CD8-positive, alpha-beta memory T cell (primary cell): ENCODE measurements at places on chromosomes 2 and 18. TPM values are rescaled to one million over a fixed set of nuclear protein-coding genes. Genes with fewer than 3 reads are reported as not detected.

DNA sequence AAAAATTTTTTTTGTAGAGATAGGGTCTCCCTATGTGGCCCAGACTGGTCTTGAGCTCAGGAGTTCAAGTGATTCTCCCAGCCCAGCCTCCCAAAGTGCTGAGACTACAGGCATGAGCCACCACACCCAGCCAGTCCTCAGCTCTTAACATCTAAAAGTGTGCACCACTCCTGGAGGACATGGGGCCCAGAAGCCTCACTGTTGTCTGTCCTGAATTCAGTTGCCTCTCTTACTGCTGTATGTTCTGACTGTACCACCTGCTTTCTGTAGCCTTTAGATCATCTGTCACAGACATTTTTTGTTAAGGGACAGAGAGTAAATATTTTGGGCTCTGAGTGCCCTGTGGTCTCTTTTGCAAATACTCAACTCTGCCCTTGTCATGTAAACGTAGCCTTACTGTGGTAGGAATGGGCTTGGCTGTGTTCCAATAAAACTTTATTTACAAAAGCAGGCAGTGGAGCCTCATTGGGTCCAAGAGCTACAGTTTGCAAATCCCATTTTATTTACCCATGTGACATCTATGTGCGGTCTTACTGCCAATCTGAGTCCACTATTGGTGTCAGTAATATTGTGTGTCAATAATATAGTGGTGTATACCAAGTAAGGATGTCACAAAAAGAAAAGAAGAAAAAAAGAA lies 38.1 kb downstream of the TMEM37 start:
- no peak overlapping the region for H3K27ac ChIP-seq
- no peaks in the 10 kb centered on the region for H3K36me3 ChIP-seq
- H3K4me3 ChIP-seq, result no peak overlapping the region
- H3K27me3 ChIP-seq, result no peaks in the 10 kb centered on the region

Gene CXCR1
- not detected for total RNA-seq

Gene RBM43
- total RNA-seq, result 2.8 TPM

- no peak overlapping the region for H3K27ac ChIP-seq
- no peak overlapping the region for H3K4me3 ChIP-seq
- DNase-seq, result no peak
- H3K27me3 ChIP-seq, result no peaks in the 10 kb centered on the region
- peaks cover 12% of the 10 kb centered on the region for H3K4me1 ChIP-seq
Measured at GRCh38 chr18:13306583-13306982, 88.0 kb downstream of the LDLRAD4 start.

GRCh38 chr2:46337208-46337994 lies 40.2 kb downstream of the EPAS1 start:
- no peaks in the 10 kb centered on the region for H3K4me1 ChIP-seq
- no peaks in the 10 kb centered on the region for H3K27me3 ChIP-seq
- H3K36me3 ChIP-seq, result no peaks in the 10 kb centered on the region
- no peak overlapping the region for H3K27ac ChIP-seq

GRCh38 chr2:20630967-20631366 lies 19.9 kb downstream of the HS1BP3 start:
- H3K27me3 ChIP-seq, result no peaks in the 10 kb centered on the region
- no peak overlapping the region for H3K27ac ChIP-seq
- no peak for DNase-seq
- no peak overlapping the region for H3K4me3 ChIP-seq
- no peaks in the 10 kb centered on the region for H3K4me1 ChIP-seq
- no peaks in the 10 kb centered on the region for H3K36me3 ChIP-seq

GRCh38 chr2:173496746-173497145 lies 142.1 kb downstream of the CDCA7 start:
- H3K36me3 ChIP-seq, result no peaks in the 10 kb centered on the region
- no peak overlapping the region for H3K27ac ChIP-seq
- no peaks in the 10 kb centered on the region for H3K27me3 ChIP-seq
- no peak overlapping the region for H3K4me3 ChIP-seq
- no peaks in the 10 kb centered on the region for H3K4me1 ChIP-seq

Gene PSMA8
- 1.7 TPM for total RNA-seq

GRCh38 chr2:71120195-71120594 lies 9.8 kb downstream of the MCEE start:
- H3K36me3 ChIP-seq, result peaks cover 11% of the 10 kb centered on the region
- no peak for DNase-seq
- H3K4me1 ChIP-seq, result no peaks in the 10 kb centered on the region
- H3K4me3 ChIP-seq, result no peak overlapping the region

Gene ABCB11
- total RNA-seq, result not detected

DNA sequence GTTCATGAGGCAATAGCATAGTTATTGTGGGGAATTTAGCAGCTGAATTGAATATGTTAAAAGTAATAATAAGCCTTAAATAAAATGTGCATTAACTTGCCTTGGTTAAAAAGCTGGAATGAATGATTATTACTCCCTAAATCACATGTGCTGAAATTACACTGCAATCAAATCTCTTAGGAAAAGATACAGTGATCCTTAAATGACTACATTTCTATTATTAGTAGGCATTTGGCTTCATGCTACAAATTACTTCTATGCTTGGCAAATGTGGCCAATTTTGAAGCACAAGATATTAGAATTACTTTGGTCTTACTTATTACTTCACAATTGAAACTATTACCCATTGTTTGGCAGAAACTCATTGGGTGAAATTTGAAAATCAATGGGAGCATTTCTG lies 5.4 kb downstream of the RND3 start:
- no peak overlapping the region for H3K4me3 ChIP-seq
- H3K27me3 ChIP-seq, result peaks cover 4% of the 10 kb centered on the region
- H3K4me1 ChIP-seq, result no peaks in the 10 kb centered on the region
- H3K27ac ChIP-seq, result no peak overlapping the region

Gene EPG5
- 17.7 TPM for total RNA-seq

DNA sequence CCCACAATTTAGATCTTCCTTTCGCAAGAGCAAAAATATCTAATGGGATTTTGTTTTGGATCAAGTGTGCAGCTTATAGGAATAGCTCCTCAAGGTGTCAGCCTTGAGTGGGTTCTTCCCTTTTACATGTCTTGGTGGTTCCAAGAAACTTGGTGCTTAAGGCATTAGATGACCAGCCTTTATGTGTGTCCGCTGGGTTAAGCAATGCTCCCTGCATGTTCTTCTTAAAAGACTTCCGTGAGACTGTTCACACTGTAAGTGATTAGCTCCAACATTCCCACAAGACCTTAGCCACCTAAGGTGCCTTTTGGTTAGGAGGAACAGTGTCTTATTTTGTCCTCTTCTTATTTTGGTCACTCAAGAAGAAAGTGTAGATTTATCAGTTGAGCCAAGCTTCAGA lies 44.3 kb upstream of the GPR39 start:
- H3K27ac ChIP-seq, result no peak overlapping the region
- H3K4me1 ChIP-seq, result no peaks in the 10 kb centered on the region
- no peaks in the 10 kb centered on the region for H3K36me3 ChIP-seq
- no peak overlapping the region for H3K4me3 ChIP-seq

DNA sequence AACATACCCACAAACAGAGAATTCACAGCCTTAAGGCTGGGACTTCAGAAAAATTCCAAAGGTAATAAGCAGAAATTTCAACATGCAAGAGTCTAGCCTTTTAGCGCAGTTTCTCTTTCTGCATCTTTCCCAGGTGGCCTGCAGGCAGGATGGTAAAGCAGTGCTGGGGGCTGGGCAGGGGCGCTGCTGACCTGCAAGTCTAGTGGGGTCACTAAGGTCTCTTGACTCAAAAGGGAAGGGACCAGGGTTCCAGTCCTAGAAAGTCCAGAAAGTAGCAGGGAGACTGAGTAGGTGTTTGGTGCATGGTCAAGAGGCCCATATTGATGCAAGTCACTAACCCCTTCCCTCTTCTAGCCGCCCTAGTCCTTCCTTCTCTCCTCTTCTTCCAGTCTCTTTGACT lies 169.2 kb downstream of the TGIF1 start:
- H3K27me3 ChIP-seq, result no peaks in the 10 kb centered on the region
- DNase-seq, result no peak
- peaks cover 2% of the 10 kb centered on the region for H3K4me1 ChIP-seq
- H3K27ac ChIP-seq, result no peak overlapping the region
- H3K36me3 ChIP-seq, result no peaks in the 10 kb centered on the region
- no peak overlapping the region for H3K4me3 ChIP-seq

GRCh38 chr2:64203858-64204632 lies 59.8 kb upstream of the PELI1 start:
- DNase-seq, result no peak
- no peaks in the 10 kb centered on the region for H3K36me3 ChIP-seq
- H3K4me3 ChIP-seq, result peak overlapping the region; percentile 53
- H3K27me3 ChIP-seq, result no peaks in the 10 kb centered on the region

GRCh38 chr2:142980246-142981068 lies 103.0 kb downstream of the KYNU start:
- no peak for DNase-seq
- no peaks in the 10 kb centered on the region for H3K27me3 ChIP-seq
- no peak overlapping the region for H3K4me3 ChIP-seq
- no peak overlapping the region for H3K27ac ChIP-seq
- H3K36me3 ChIP-seq, result no peaks in the 10 kb centered on the region

DNA sequence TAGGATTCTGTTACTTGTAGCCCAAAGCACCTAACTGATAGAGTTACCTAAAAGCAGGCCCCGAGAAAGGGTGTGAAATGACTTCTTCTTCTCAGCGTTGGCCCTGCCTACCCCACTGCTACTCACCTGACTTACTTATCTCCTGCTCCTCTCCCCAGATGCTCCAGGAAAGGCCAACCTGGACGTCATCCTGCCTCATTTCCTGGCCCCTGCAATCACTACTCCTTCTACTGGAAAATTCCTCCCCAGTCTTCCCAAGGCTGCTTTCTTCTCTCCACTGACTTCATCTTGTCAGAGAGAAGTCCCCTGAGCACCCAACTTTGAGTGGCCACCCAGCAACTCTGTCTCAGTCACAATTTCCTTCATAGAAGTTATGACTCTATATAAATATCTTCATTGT lies 63.4 kb upstream of the KLF7 start:
- H3K4me3 ChIP-seq, result no peak overlapping the region
- no peak overlapping the region for H3K27ac ChIP-seq
- H3K36me3 ChIP-seq, result no peaks in the 10 kb centered on the region
- peaks cover 7% of the 10 kb centered on the region for H3K4me1 ChIP-seq
- DNase-seq, result no peak
- H3K27me3 ChIP-seq, result no peaks in the 10 kb centered on the region

GRCh38 chr2:206802654-206803514 lies 37.5 kb downstream of the FASTKD2 start:
- no peak for DNase-seq
- H3K4me1 ChIP-seq, result peaks cover 7% of the 10 kb centered on the region
- no peaks in the 10 kb centered on the region for H3K36me3 ChIP-seq
- H3K4me3 ChIP-seq, result no peak overlapping the region

Gene ADD2
- 0.74 TPM for total RNA-seq

GRCh38 chr2:206316141-206316540 lies 41.7 kb downstream of the ZDBF2 start:
- H3K4me1 ChIP-seq, result no peaks in the 10 kb centered on the region
- no peak overlapping the region for H3K4me3 ChIP-seq
- no peaks in the 10 kb centered on the region for H3K36me3 ChIP-seq
- DNase-seq, result no peak
- H3K27ac ChIP-seq, result no peak overlapping the region
- no peaks in the 10 kb centered on the region for H3K27me3 ChIP-seq

DNA sequence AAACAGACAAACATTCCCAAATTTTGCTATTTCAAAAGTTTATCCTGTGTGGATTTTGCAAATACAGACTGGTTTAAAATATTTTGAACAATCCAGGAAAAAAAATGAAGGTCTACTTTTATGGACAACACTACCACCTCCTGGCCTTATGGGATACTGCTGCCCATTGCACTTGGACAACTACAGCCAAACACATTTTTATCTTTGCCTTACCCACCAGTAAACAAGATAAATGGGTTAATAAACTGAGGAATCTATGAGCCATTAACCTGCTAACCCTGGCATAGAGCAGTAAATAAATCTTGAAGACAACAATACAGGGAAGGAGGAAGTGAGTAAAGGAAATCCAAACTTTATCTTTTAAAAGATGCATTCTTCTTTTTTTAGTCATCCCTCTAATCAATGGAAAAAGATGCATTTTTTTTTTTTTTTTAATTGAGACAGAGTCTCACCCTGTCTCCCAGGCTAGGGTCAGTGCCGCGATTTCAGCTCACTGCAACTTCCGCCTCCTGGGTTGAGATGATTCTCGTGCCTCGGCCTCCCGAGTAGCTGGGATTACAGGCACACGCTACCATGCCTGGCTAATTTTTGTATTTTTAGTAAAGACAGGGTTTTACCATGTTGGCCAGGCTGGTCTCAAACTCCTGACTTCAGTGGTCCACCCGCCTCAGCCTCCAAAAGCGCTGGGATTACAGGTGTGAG lies 2.1 kb upstream of the SPIRE1 start:
- H3K36me3 ChIP-seq, result no peaks in the 10 kb centered on the region

DNA sequence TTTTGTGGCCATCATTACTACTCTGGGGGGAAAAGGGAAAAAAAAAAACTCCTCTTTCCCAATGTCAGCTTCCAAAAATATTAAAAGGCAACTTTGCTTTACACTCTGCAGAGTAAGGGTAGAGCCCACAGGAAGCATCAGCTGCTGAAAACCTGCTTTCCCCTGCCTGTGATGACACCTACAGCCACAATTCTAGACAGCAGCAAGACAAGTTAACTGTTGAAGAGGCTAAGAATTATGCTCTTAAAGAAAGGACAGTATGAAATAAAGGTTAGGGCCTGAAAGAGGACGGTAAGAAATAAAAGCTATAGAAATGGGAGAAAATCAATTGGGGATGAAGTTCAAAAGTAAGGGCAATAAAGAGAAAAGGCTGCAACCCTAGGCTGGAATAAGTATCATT lies 3.0 kb downstream of the PDE11A start:
- H3K36me3 ChIP-seq, result no peaks in the 10 kb centered on the region
- no peak overlapping the region for H3K4me3 ChIP-seq
- H3K27ac ChIP-seq, result no peak overlapping the region
- no peaks in the 10 kb centered on the region for H3K4me1 ChIP-seq
- H3K27me3 ChIP-seq, result peaks cover 9% of the 10 kb centered on the region

DNA sequence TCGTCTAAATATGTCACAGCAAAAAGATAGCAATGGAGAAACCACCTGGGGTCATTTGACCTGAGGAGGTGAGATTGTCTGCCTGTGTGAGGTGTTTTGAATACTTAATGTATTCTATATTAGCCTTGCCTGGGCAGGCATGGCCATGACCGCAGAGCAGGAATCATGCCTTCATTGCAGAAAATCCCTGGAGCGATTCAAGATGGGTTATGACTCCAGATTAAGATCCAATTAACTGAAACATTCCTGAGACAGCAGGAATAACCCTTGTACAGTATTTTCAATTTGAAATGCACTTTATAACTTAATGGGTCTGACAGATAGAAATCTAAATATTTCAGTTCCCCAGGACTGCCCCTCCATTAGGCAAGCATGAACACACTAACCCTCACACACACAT lies 227.3 kb upstream of the RAB6C start:
- no peaks in the 10 kb centered on the region for H3K27me3 ChIP-seq
- no peak for DNase-seq
- no peak overlapping the region for H3K4me3 ChIP-seq
